ENCODE measurements at places on chromosomes 16 and 17.
A peak's percentile ranks its signal among the peaks of the same experiment; 100 is the strongest.

DNA sequence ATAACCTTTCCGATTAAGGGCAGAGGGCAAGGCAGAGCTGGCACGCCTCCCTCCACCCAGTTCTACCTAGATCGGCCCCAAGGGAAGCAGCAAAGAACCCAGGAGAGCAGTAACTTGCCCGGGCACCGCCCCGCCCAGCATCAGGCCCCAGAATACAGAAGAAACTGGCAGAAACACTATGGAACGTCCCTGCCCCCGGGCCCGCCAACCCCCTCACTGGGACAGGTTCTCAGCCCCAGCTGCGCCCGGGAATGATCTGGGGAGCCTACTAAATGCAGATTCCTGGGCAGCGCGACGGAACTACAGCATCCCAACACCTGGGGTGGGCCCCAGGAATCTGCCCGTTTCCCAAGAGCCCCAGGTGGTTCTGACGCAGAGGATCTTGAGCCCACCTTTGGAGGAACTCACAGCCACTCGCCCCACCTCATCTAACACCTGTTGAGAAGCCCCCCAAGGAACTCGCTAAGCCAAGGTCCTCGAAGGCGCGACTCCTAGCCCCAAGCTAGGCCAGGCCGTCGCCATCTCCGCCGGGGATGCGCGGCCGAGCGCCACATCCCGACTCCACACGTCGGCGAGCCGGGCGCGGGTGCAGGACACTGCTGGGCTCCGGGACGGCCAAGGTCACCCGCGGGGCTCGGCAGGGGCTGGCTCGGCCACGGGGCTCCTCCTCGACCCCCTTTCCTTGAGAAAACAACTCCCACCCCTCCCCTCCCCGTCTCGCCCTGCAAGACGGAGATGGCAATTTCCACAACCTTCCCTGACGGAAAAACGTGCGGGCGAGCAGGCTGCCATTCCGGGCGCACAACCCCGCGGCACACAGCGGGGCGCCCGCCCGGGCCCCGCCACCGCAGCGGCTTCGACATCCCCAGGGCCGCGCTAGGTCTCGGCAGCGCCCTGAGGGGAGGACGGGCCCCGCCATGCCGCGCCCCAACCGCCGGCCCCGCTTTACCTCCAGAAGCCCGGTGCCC lies 913 bp downstream of the CDIP1 start:
- no peak for DNase-seq

DNA sequence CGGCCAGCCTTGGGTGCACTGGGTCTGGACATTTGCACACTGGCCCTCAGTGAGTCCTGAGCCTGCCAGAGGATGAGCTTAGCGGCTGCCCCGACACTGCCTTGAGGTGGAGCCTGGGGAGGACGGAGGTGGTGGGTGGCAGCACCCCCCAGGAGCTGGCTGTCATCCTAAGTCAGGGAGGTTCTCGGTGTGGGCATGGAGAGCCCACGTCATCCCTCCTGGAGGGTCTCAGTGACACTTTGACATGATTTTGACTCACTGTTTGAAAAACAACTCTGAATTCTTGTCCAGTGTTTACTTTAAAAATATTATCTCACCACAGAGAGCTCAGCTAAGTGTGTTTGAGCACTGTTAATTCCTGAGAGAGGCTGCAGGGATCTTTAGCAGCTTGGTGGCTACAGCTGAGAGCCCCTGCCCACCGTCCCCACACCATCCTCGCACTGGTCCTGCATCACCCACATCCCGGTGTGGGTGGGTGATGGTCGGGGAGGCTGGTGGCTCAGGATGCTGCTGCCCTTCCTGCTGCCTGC lies 63.1 kb downstream of the BANP start:
- DNase-seq = no peak

DNA sequence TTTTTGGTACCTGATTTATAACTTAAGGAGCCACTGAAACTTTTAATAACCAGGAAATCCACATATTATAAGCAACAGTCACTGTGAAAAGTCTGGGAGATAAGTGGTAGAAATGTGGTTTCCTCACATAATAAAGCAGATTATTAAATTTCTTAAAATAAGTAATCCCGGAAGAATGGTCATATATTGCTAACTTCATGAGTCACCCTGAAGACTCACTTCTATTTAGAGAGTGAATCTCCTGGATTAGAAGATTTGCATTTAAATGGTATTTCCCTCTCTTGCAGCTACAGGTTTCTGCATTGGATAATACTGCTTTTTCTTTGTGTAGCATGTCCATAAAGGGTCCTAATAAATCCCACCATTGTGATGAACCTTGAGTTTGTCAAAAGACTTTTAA lies 1286.8 kb upstream of the CDH8 start:
- DNase-seq = no peak

- no peak for DNase-seq
Observed at GRCh38 chr17:46968224-46968834, 10.7 kb downstream of the RPRML start.

DNA sequence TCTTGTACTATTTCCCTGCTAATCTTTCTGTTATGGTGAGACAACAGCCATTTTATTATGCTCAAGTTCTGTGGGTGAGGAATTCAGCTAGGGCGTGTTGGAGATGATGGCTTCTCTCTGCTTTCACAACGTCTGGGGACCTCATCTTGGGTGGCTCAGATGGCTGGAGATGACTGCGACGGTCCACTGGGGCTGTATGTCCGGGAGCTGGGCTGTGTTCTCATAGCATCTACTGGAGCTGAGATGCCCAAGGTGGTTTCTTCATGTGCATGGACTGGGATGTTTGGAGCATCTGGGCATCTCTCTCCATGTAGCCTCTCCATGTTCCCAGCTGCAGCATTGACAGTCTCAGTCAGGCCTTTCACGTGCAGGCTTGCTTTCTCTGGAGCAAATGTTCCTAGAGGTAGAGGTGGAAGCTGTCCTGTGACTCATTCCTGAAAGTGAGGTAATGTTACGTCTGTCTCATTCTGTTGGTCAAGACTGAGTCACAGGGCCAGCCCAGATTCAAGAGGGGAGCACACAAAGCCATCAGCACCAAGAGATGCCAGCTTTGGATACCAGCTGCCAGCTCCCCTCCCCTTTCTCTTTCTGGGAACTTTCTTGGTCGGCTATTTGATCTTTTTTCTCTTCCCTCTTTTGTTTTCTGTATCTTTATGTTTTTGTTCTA lies 96.2 kb downstream of the RAP1GAP2 start:
- DNase-seq = peak; percentile 53

- DNase-seq = no peak
Observed at GRCh38 chr16:71723537-71724319, 773 bp downstream of the PHLPP2 start.

- no peak for DNase-seq
Observed at GRCh38 chr17:22692806-22693171, 1000.5 kb downstream of the KCNJ18 start.

- no peak for DNase-seq
Observed at GRCh38 chr16:75298267-75298666, 46.8 kb upstream of the BCAR1 start.

DNA sequence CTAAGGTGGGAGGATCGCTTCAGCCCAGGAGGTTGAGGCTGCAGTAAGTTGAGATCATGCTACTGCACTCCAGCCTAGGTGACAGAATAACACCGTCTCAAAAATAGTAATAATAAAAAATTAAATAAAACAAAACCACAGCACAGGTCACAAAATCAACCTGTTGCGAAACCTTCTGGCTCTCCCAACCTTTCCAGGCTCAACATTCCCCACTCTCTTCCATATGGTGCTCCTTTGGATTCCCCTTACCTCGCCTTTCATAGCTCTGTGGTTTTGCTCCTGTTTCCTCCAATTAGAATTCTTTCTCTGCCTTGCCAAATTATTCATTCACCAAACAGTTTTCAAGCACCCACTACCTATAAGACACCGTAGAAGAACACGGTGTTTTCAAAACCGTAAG lies 4.7 kb downstream of the ZDHHC7 start:
- DNase-seq = no peak

DNA sequence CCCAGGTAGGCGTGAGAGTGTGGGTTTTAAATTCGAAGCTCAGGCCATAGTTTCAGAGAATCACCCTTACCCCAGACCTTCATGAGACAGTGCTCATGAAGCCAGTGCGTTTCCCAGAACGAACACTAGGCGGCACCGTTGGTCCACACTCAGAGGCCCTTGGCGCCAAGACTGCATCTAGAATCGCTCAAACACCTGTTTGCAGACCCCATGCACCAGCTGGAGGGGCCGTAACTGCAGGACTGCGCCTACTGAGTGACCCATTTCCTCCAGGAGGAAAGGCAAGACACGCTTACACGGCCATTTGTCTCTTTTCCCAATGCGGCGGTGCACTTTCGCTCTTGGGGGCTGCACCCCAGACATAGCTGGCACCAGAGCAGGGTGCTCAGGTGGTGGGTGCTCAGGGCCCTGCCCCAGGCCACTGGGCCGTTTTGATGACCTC lies 34.0 kb downstream of the ADGRG5 start:
- peak; percentile 39 for DNase-seq

DNA sequence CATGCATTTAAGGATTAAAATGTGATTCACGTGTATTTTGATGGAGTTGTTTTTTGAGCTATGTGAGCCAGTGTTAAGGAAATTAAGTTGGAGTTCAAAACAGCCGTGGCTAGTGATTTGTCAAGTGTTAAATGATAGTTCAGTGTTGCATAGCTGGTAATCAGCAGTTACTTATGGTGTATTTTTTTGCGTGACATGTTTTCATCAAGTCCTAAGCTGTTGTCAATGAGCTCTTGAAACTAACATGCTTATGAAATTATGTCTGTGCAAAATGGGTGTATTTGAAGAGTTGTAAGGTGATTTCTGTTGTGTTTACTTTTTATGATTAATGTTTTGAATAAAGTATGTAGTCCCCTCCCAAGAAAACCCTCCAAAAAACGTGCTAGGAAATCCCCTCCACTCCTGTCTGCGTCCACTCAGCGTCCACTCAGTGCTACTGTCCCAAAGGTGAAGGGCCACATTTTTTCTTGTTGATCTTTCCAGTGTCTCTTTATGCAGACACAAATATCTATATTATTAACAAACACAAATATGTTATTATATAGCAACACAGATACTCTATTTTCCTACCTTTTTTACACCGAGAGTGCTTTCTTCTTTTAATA lies 30.0 kb downstream of the USP10 start:
- no peak for DNase-seq

DNA sequence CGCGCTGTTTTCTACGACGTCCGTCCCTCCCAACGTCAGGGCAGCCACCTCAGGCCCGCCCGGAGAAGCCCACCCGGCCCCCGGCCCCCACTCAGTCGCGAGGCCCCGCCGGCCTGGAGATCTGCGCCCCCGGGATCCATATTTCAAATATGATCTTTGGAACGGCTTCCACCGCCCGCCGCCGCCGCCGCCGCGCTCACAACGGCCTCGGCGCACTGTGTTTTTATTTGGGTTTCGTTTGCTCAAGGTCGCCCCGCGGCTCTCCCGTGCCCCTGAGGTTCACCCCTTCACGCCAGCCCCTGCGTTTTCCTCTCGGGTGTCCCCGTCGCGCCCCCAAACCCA lies 4.2 kb upstream of the CBX4 start:
- DNase-seq = no peak

DNA sequence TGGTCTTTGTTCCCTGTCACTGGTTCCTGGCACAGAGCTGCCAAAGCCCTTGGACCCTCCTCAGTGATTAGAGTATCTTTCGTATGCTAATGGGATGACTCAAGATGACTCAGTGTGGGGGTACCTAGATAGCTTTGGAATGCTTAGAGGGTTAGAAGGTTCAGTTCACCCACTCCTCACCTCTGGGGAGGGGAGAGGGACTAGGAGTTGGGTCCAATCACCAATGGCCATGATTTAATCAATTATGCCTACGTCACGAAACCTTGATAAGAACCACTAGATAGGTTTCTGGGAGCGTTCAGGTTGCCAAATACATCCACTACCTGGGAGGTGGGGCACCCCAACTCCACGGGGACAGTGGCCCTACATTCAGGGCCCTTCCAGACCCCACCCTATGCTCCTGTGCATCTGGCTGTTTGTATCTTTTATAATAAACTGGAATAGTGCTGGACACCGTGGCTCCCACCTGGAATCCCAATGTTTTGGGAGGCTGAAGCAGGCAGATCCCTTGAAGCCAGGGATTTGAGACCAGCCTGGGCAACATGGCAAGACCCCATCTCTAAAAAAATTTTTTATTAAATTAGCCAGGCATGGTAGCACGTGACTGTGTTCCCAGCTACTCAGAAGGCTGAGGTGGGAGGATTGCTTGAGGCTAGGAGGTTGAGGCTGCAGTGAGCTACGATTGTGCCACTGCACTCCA lies 29.2 kb upstream of the LITAF start:
- DNase-seq = no peak

- no peak for DNase-seq
Observed at GRCh38 chr16:85387171-85387507, 226.0 kb upstream of the GSE1 start.

DNA sequence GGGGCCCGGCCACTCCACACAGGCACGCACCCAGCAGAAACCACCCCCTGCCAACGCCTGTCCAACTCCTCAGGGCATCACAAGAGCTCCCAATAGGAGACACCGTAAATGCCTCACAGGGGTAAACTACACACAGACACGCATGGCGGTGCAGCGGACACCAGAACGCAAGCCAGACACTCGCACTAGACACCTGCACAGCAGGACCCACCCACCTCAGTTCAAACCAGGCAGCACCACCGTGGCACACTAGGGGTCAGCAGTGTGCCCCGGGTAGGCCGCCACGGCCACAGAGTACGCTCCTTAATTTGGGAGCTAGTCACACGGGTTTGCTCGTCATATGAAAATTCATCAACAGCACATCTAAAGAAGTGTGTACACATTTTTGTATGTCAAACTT lies 3.4 kb downstream of the SLC38A10 start:
- no peak for DNase-seq

GRCh38 chr17:39132192-39132610 lies 19.2 kb downstream of the PLXDC1 start:
- peak; percentile 55 for DNase-seq

DNA sequence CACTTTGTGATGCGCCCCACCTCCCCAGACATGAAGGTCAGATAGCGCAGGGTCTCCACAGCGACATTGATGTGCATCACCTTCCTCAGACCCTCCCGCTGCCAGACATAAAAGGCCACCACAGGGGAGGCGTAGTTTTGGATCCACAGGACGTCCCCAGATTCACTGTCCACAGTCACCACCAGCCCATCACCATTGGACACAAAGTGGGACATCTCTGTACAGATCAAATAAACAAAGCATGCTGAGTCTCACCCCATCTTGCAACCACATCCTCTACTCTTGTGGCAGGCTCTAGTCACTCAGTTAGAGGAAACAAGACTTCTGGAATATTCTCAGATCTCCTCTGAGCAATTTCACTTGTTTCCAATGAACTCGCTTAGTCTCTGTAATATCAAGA lies 46.3 kb upstream of the ICAM2 start:
- DNase-seq = no peak

DNA sequence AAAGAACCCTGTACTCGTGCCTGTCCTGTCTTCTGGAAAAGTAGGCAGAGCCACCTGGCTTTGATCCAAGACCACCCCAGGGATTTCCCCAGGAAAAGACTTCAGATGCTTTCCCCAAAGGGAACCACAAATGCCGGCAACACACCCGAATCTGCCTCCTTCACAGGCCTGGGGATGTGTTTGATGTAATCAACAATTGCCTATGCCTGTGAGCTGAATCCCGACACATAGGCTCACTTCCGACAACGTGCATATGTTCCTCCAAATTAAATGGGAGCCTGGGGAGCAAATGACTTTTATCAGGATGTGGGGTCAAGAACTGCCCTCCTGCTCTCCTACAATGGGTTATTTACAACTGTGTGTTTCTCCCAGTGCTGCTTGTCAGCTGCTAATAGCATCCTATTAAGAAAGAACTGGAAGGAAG lies 535.2 kb upstream of the CDH11 start:
- DNase-seq = no peak

- no peak for DNase-seq
Observed at GRCh38 chr17:79826204-79826680, 13.0 kb downstream of the CBX4 start.

Data from HFF-Myc (cell line).